IMR-90 (cell line): ENCODE measurements at places on chromosomes 3 and 15. TPM values are rescaled to one million over a fixed set of nuclear protein-coding genes. Genes with fewer than 3 reads are reported as not detected.

The CCDC191 gene
- 0.72 and 0.83 TPM in 2 replicates for total RNA-seq

The ATP8B4 gene
- total RNA-seq: 0.54 and 0.56 TPM in 2 replicates

The P3H2 gene
- total RNA-seq: 54.7 and 74.4 TPM in 2 replicates

The DUT gene
- total RNA-seq: 18.8 and 30.3 TPM in 2 replicates

The GOLGA6L1 gene
- not detected in 2 replicates for total RNA-seq

The TMEM266 gene
- under 0.01 TPM in 1 of 2 replicates, not detected in the other for total RNA-seq

The TIGIT gene
- not detected in 2 replicates for total RNA-seq

The FSIP1 gene
- total RNA-seq: 0.18 and 0.56 TPM in 2 replicates

The C3orf22 gene
- not detected in 2 replicates for total RNA-seq

The CILP gene
- under 0.01 TPM in 1 of 2 replicates, not detected in the other for total RNA-seq

The COPS2 gene
- 75.6 and 103 TPM in 2 replicates for total RNA-seq

The CAPN7 gene
- total RNA-seq: 21.3 and 28.1 TPM in 2 replicates

The CFAP92 gene
- not detected in 2 replicates for total RNA-seq

The ISL2 gene
- 1.1 and 1.3 TPM in 2 replicates for total RNA-seq

The TBC1D2B gene
- total RNA-seq: 17.7 and 17.8 TPM in 2 replicates

The MOBP gene
- total RNA-seq: not detected in 2 replicates

The NR1I2 gene
- not detected in 2 replicates for total RNA-seq

The GOLGA8B gene
- total RNA-seq: 6.4 and 7.7 TPM in 2 replicates

The TNNC1 gene
- total RNA-seq: 1.1 and 1.3 TPM in 2 replicates

The HHATL gene
- total RNA-seq: not detected in 2 replicates

The LRRC57 gene
- total RNA-seq: 9.5 and 10.0 TPM in 2 replicates

The KNL1 gene
- total RNA-seq: 25.1 and 32.5 TPM in 2 replicates

The COL6A6 gene
- total RNA-seq: not detected in 2 replicates

The CD80 gene
- not detected in 2 replicates for total RNA-seq

The CATSPER2 gene
- 0.28 and 11.3 TPM in 2 replicates for total RNA-seq

The SPTBN5 gene
- under 0.01 TPM in 2 replicates for total RNA-seq

The DNAJC13 gene
- 48.6 and 67.8 TPM in 2 replicates for total RNA-seq

The TRANK1 gene
- 8.9 and 12.7 TPM in 2 replicates for total RNA-seq

The RASL12 gene
- total RNA-seq: under 0.01 and 0.18 TPM in 2 replicates

The SLC24A5 gene
- not detected in 2 replicates for total RNA-seq

The INSYN1 gene
- under 0.01 and 0.18 TPM in 2 replicates for total RNA-seq

The FETUB gene
- total RNA-seq: not detected in 2 replicates

The SCN11A gene
- total RNA-seq: under 0.01 TPM in 1 of 2 replicates, not detected in the other

The GOLGA6L26 gene
- total RNA-seq: not detected in 2 replicates

The CORO2B gene
- total RNA-seq: 9.3 and 9.7 TPM in 2 replicates

The AADAC gene
- total RNA-seq: not detected in 2 replicates

The TTLL13 gene
- not detected in 2 replicates for total RNA-seq

The NME9 gene
- total RNA-seq: not detected in 2 replicates
